NCI-H1417 (cell line): ENCODE measurements at places on chromosomes 6 and 20.

- DNase-seq: no peak
These were observed 24.7 kb downstream of the TBC1D7 start for GRCh38 chr6:13303668-13304017.

GRCh38 chr6:132934496-132934895 is 120.1 kb downstream of the RPS12 start:
- DNase-seq: no peak

DNA sequence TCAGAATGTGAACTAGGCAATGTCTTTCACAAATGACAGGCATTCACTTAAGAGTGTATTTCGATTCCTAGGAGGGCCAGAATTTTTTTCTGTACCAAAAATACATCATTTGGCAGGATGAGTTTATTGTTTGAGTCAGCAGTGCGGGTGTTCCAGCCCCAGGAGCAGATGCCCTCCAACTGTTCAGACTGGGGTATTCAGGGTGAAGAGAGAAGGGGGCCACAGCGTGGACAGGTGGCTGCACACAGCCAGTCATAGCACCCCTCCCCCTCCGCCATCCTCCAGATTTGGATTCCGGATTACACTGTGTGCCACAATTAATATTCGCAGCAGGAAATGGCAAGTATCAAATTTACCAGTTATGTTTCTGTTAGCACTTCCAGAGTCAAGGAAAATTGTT is 38.6 kb downstream of the RIPOR2 start:
- DNase-seq: no peak

GRCh38 chr6:168890981-168891365 is 362.7 kb downstream of the THBS2 start:
- no peak for DNase-seq

GRCh38 chr6:74939721-74940620 is 265.9 kb downstream of the COL12A1 start:
- DNase-seq: no peak

DNA sequence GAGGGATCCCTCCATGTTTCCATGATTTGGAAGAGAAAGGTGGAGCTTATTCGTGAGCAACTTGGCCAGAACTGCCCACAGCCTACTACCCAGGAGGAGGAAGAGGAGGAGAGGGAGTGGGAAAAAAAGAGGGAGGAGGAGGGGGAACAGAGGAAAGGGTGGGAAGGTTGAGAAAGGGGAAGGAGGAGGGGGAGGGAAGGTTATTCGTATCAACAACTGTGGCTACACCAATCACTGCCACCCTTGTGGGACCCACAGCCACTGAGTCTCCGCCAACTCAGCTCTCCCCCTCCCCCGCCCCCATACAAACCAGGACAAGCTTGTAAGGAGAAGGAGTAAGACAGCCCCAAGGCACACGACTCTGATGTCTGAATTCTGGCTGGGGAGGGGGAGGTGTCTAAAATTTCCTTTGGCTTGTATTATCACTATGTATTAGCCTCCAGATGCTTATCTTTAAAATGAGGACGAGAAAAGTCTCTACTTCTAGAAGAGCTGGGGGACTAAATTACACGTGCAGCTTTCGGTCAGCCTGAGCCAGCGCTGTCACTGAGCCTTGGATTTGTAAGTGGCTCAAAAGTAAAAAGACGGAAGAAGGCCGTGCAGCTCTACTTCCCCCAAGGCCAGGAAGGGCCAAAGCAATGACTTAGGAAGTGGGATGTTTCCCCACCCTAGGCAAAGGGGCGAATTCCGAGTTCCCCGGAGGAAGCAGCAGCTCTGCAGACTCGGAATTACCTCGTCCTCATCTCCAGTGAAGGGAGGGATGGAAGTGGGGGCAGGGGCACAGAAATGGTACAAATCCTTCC is 1.0 kb downstream of the FKBP1A start:
- DNase-seq: no peak

- DNase-seq: no peak
These were observed 106.1 kb upstream of the GLP1R start for GRCh38 chr6:38942442-38942841.

GRCh38 chr6:64249115-64249514 is 613.5 kb downstream of the PHF3 start:
- DNase-seq: no peak

- no peak for DNase-seq
These were observed 6.3 kb downstream of the PRR18 start for GRCh38 chr6:166301611-166302529.

- no peak for DNase-seq
These were observed 8.7 kb downstream of the TRIM38 start for GRCh38 chr6:25971187-25971821.

- no peak for DNase-seq
These were observed 9.9 kb downstream of the SERPINB6 start for GRCh38 chr6:2961506-2961905.

GRCh38 chr6:146651482-146651863 is 52.7 kb downstream of the ADGB start:
- no peak for DNase-seq

DNA sequence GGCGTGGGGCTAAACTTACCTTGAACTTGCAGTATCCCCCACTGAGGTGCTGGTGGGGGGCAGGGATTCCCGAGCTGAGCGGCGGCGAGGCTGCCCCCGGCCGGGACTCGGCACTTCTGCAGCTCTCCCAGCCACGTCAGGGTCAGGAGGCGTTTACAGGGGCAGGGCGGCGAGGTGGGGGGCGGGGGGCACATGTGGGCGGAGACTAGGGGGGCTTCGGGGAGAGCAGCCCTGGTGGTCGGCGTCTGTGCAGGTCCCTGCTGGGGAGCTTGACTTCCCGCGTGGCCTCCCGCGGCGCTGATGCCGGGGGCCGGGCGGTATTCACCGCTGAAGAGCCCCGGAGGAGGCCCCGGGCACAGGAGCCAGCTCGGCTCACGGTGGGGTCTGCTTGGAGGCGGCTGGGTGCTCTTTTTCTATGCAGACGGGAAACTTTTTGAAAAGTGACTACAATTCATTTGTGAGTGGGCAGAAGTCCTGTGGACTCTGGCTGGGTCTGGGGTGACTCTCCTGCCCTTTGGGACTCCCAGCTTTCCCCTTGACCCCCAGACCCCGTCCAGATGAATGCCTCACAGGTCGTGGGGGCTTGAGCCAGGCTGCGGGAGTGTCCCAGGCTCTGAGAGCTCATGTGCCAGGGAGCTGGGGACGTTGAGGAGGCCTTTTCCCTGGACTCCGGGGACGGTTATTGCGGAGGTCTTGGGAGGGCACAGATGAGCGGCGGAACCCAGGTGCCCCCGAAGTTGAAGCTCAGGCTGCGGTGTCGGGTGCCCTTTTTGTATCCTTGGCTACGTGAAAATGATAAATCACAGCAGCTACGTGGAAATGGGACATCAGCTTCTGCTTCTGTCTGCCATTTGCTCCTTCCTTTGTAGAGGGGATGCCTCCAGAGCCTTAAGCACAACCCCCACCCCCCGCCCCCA is 75.9 kb upstream of the GATA5 start:
- peak; percentile 39 for DNase-seq

DNA sequence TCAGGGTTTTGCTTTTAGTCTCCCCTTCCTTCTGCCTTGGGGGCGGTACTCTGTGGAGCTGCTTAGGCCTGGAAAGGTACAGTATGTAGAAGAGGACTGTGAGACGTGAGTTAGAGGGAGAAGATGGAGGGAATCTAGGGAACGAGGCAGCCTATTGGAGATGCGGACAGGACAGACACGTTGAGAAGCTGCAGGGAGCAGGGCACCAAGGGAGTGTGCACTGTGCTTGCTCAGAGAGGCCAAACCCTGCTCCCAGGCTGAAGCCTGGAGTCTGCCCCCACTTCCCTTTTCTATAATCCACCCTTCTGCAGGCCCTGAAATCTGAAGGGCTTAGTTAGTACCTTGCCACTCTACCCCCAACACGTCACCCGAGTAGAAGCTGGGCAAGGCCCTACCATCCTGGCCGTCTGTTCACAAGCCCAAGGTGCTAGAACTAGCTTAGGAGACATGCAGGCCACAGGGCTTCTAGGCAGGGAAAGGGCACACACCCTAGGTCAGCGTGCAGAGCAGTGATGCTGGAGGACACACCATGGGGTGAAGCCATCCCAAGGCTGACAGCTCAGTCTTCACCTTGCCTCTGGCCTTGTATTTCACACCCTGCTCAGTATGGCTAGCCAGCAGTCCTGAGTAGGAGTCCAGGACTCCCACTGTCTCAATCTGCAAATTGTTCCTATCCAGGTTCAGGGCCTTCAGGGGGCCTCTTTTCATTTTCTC is 6.9 kb downstream of the TP53INP2 start:
- DNase-seq: no peak

- DNase-seq: no peak
These were observed 87.9 kb downstream of the THBS2 start for GRCh38 chr6:169165561-169166300.

GRCh38 chr20:44583157-44583556 is 778 bp downstream of the PKIG start:
- DNase-seq: no peak

DNA sequence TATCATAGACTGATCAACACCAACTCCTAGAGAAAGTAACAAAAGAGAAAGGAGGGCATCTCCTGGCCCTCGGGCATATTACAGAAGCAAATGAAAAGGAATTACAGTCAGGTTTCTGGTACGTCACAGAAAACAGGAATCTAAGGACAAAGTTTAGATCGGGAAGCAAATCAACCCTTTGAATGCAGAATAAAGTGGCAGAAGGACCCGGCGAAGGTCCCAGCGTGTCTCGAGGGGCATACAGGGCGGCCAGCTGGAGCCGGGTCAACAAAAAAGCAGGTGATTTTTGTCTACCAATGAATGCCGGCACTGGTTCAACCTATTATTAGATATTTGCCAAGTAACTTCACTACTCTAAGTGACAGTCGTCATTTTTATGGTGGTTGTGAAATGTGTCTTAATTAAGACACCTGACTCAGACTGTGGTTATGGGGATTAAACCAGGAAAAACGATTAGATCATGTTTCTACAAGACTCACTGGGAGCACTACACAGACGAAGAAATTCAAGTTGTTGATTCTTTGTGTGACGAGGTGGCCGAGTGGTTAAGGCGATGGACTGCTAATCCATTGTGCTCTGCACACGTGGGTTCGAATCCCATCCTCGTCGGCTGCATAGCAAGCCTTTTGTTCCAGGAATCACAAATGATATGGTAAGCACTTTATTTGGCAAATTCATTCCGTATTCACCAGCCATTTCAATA is 12.4 kb upstream of the ZSCAN9 start:
- DNase-seq: peak; percentile 89

DNA sequence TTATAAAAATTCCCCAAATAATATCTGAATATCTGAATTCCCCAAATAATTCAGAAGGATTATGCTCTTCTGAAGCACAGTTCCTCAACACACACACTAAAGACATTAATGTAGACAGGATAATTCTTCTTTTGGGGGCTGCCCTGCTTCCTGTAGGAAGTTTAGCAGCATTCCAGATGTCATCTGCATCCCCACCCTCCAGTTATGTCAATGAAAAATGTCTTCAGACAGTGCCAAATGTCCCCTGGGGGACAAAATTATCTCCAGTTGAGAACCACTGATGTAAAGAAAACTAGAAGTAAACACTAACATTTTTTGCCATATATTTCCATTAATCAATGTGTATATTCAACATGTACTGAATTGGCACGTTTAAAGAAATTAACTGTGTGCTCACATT is 25.9 kb upstream of the NAA20 start:
- DNase-seq: no peak

DNA sequence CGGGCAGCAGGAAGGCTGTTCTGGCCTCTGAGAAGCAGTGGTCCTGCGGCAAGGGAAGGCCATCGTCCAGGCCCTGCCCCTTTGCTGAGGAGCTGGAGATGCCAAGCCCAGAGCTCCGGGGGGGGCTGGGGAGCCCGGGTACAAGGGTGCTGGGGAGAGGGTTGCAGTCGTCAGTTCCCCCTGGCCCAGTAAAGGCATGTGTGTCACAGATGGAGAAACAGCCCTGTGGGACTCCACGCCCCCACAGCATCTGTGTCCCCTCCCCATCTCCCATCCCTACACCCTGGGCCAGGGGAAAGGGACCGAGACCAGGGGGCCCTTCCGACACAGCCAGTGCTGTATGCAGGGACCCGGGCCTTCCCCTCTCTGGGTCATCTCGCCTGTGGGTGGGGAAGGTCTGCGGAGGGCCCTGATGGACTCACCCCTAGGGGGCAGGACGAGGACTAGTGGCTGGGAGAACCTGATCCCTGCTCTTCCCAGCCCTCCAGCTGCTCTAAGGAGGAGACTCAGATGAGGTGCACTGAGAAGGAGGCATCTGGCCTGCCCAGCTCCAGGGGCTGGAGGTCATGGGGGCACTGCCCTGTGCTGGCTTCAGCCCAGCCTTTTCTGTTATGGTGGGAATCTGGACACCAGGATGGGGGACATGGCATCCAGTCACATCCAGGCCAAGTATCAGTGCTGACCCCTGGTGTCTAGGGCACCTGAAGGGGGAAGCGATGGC is 609 bp downstream of the MYL9 start:
- no peak for DNase-seq

GRCh38 chr6:91276315-91276714 is 689.4 kb upstream of the MAP3K7 start:
- DNase-seq: peak; percentile 30

DNA sequence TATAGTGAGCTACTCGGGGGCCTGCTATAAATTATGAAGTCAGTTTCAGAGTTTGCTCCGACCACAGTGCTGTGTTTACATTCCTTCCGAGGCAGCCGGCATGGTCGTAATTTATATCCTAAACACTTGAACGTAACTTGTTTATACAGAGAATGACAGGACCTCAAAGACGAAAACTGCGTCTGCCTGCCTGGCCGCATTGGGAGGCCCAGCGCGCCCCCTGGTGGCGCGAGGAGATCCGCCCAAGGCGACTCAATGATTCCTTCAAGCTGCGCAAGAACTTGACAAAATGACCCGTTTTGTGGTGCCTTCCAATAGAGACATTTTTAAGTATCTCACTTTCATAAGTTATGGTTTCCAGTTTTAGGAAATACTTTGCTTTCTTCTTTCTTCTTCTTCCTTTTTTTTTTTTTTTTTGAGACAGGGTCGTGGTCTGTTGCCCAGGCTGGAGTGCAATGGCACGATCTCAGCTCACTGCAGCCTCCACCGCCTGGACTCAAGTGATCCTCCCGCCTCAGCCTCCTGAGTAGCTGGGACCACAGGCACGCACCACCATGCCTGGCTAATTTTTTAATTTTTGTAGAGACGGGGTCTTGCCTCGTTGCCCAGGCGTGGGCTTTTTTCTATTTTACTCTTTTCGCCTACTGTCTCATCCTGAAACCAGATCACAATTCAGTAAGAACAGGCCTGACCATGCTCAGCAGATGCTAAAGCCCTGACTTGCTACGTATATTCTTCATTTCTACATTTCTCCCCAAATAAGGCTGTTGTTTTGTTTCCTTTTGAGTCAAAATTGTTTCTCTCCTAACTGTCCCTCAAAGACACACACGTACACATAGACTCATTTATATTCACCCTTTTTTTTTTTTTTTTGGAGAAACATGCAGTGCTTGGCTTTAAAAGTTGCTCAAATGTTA is 7.8 kb downstream of the FOXF2 start:
- DNase-seq: peak; percentile 60

DNA sequence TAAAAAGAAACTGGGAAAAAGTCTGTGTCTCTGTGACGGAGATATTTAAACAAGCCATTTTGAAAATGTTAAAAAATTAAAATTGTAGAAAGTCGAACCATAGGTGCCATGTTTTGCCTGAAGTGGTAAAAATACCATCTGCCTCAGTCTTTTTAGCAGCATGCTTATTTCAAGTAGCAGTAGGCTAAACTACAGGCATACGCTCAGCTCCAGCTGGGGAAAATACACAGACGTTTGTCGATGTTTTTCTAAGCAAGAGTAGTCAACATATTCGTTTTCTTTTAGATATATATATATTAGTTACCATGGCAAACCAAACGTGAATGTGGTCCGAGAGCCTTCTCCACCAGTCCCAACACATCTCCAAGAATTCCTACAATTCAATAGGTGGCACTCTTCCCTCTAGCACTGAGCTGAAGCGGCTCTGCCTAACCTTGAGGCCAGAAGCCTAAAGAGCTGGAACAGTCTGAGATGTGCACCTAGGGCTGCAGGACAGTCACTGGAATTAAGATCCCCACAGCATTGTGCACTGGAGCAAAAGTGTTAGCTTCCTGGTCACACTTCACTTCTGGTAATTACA is 70.2 kb upstream of the BEND3 start:
- DNase-seq: peak; percentile 64
